ENCODE measurements at places on chromosomes 5 and 9.

DNA sequence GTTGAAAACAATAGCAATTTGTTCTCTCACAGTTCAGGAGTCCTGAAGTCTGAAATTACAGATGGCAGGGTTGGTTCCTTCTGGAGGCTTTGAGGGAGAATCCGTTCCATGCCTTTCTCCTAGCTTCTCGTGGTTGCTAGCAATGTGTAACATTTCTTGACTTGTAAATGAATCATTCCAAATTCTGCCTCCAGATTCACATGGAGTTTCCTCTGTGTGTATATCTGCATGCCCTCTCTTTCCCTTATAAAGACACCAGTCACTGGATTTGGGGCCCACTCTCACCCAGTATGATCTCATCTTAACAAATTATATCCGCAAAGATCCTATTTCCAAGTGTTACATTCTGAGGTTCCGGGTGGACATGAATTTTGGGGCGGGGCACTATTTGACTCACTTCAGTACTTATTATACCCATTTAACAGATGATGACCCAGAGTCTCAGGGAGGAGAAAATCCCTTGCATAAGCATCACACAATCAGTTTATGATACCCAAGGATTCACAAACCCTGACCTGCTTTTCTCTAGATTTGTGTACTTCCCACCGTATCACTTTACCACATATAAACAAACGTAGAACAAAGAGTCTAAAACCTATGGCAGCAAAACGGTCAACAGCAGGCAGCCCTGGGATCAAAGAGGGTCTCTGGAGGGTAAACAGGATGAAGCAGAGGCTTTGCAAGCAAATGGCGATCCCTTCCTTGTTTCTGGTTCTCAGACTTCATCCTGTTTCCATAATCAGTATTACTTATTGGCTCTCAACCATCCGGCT lies 93.7 kb downstream of the C9orf152 start:
- no peak for DNase-seq

- peak; percentile 15 for DNase-seq
Measured at GRCh38 chr5:170571281-170571731, 67.5 kb downstream of the KCNIP1 start.

- DNase-seq = no peak
Measured at GRCh38 chr9:99513441-99514112, 291.5 kb downstream of the SEC61B start.

DNA sequence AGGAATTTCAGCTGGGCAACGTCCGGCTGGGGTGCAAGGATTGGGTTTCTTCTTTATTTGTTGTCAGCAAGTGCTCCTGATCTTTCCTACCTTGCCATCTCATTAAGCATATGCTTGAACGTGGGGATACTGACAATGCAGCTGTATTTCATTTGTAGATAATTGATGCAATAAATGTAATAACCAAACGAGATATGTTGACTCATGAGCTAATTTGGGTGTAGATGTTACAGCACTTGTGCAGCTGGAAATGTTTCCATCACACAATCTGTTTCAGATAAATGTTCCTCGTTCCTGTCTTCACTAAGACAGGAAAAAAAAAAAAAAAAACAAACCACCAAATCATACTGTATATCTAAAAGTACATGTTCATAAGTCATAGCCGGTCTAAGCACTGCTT lies 123.8 kb downstream of the DMRT2 start:
- DNase-seq = peak; percentile 42

DNA sequence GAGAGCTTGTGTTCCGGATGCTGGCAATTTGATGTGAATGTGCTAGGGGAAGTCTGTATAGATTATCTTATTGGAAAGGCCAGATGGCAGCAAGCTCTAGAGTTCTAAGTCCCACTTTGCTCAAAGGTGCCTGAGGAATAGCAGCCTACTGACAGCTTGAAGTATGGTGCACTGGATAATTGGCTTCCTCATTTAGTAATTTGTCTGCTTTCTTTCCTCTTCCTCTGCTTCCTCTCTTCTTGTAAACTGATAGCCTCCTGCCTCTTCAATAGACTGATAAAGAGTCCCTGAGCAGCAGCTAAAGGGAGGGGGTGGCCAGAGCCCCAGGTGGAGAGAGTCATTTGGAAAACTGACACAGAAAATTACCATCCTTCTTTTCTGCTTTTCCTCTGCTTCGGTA lies 177.3 kb downstream of the FGF1 start:
- no peak for DNase-seq

DNA sequence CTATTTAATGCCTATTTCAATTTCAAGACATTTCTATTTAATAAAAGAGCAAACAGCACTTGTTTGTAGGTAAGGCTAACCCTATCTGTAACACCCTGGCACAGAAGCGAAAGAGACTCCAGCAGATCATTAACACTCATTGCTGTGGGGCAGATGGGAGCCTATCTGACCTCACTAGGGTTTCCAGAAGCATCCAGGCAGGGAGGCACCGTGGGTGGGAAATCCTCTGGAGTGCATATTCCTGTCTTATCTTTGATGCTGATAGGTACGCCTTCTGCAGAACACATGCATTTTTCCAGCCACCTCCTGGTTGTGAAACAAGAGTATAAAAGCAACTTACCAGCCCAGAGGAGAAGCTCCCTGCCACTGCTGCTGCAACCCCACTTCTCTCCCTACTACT lies 233.7 kb downstream of the GLIS3 start:
- DNase-seq = no peak

DNA sequence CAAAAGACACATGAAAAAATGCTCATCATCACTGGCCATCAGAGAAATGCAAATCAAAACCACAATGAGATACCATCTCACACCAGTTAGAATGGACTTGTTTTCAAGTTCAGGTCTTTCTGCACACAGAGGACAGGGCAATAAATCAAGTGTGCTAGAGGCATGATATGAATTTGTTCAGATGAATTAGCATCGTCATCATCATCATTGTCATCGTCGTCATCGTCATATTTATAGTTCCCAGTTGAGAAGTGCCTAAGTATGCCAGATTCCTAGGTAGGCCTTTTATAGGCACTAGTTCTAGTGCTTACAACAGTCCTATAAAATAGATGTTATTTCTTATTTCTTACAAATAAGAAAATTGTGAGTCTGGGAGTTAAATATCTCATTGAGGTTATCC lies 34.7 kb upstream of the RASEF start:
- no peak for DNase-seq

DNA sequence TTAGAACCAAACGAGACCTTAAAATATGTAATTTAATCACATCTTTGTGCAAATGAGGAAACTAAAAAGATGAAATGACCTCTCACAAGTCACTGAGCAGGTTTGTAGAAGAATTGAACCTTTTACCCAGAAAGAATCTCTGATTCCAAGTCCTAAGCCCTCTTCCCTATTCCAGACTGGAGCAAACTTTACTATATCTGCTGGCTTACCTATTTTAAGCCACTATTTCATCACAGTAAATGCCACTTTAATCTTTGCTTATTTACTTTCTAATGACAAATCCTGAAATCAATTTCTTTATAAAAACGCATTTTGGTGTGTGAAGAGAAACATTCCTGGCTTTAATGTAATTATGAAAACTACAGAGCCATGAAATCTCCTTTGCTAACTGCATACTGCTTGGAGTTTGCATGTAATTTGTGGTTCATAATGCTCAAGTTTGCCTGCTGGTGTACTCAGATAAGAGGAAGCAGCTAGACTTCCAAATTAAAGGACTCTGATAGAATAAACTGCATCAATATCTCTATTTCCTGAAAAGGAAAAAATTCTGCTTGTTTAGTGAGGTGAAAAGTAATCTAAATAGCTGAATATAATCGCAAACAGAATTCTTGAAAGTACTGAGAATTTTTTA lies 121.2 kb downstream of the RAB3C start:
- DNase-seq = no peak

DNA sequence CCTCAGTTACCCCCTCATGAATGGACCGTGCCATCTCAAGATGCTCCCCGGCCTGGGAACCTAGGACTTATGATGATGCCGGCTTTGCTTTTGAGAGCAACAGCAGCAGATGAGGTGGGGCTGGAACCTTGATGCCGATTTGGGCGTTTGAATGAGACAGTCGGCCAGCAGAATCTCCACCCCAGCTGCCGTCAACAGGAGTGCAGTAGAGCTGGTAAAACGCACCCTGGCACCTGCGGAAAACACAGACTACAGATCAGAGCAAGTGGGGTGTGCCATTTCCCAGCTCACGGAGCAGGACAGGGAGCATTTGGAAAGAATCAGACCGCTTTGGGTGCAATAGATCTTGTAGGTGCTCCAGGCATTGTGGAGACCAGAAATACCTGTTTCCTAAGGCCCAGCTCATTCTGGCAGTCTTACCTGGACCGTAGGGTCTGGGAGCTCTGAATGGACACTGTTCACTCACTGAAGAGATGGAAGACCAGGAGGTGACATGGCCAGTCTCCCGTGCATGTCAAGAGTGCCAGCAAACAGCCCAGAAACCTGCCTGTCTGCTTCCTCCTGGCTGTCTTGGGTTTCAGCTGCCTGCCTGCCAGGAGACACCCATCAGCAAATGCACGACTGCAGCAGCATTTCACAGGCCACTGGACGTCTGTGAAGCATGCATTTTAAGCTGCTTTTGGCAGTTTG lies 317.7 kb upstream of the IRX4 start:
- no peak for DNase-seq

DNA sequence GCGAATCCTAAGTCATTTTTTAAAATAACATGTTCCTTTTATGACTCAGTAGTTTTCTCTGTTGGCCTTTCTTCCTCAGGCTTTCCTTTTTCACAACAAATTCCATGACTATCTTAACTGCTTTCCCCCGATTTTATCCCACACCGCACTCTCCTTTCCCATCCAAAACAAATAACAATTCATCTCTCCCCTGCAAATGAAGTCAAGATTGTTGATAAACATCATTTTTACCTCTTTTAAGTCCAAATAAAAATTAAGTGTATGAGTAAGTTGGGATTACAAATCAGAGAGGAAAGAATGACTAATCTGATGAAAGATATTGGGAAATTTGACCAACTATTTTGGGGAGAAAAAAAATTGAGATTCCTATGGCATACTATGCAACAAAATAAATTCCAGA lies 47.3 kb downstream of the SEC61B start:
- peak; percentile 35 for DNase-seq

GRCh38 chr9:126335837-126336735 lies 9.5 kb downstream of the MVB12B start:
- DNase-seq = no peak

DNA sequence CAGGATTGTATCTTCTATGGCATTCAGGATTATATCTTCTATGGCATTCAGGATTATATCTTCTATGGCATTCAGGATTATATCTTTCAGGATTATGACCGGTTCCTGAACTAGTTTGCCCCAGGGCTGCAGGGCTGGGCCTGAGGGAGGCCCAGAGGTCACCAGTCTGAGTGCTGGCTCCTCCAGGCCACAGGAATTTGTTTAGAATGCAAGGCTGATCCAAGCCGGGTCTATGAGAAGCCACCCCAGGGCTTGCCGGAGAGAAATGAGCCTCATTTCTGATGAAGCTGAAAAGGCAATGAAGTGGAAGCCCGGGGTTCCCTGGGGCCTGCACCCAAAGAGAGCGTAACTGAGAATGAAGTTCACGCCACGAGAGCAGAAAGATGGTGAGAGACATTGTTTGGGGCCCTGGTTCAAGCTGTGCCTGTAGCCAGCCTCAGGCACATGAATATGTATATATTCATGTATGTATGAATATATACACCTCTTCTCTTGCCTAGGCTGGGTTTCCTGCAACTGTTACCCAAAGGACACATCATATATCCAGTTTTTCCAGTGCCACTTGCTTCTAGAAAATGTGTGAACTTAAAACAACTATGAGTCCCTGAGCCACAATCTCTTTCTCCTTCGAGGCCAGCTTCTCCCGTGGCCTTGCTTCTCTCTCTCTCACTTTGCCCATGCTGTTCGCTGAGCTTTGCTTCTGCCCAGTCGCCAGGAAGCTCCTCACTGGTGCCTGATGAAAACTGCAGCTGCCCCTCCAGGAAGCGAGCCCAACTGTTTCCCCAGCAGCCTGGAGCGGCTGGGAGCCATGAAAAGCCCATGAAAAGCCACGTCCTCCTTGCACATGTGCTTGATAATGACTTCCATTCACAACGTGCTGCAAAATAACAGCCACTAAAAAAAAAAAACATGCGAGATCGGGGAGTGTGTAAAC lies 62.3 kb downstream of the GTF3C4 start:
- peak; percentile 3 for DNase-seq

DNA sequence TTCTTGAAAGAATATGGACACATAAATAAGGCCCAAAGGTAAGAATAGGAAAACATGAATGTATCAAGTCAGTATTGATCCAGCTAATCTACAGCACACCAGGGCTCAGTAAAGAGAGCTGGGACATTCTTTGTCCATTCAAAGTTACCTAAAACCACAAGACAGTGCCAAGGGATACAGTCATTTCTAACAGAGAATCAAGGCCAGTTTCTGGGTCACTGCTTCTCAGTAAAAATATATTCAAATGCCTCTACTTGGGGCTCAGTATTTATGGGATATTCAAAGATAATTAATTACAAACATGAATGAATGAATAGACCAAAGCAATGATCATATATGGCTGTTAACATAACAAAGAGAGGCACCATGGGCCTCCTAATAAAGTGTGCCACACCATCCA lies 34.9 kb downstream of the MTMR12 start:
- DNase-seq = no peak

GRCh38 chr9:127520941-127521918 lies 69.9 kb downstream of the LRSAM1 start:
- peak; percentile 66 for DNase-seq

DNA sequence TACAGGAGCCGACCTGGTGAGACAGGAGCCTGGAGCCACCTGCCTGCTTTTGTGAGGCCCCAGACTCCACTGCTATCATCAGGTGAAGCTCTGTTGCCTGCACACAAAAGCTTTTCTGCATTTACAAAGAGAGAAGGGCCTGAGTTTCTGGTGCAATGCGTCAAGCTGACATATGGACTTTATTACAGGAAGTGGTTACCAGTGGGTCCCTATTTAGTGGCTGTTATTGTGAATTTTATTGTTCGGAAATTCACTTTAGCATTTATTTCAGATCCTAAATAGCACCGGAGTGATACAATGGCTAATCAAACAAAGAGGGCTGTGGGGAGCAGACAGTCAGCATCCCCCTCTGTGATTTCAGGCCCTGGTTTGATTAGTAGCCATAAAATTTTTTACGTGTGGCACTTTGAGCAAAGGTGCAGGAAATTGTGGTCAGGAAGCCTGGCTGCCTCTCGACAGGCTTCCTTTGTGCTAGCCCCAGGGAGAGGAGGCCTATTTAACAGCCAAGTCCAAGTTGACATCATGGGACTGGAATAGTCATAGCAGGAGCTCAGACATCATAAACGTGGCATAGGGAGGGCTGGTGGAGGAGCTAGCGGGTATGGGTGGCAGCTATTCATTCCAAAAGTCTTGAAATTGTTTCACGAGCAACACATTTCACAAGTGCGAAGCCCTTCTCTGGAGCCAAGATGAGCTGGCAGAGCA lies 8.4 kb downstream of the TGFBI start:
- DNase-seq = peak; percentile 78
